Foreskin keratinocyte (primary cell): ENCODE measurements at places on chromosomes 11 and 22.

GRCh38 chr11:30902929-30903328 lies 316.8 kb upstream of the MPPED2 start:
- DNase-seq, result no peak

DNA sequence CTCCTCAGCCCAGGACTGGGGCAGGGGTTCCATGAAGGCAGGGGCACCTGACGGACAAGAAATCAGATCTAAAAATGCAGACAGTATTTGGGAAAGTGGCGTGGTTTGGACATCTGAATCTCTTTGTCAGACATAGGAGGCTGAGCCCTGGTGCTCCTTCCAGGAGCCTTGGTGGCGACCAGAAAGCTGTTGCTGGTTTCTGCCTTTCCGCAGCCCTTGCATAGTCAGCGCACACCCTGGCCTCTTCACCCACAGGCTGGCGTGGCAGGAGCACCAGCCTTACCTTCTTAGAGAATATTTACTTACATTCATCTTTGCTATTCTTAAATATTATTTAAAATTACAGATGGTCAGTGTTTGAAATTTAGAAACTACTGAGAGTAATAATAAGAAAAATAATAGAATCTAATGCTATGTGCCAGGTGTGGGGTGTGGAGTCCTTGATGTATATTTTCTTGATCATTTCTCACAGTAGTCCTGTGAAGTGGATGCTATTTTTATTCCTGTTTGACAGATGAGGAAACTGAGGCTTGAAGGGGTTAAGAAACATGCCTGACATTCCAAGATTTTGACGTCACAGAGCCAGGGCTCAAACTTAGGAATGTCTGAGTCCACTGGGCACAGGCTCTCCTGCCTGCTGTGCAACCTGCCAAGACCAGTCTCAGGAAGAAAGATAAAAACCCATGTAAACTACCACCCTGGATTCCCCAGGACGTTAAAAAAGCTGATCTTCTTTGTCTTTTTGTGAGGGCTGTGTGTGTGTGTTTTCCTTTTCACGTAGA lies 51.6 kb downstream of the TBC1D22A start:
- no peak for DNase-seq

- no peak for DNase-seq
These were observed 1.3 kb upstream of the NDUFC2 start for GRCh38 chr11:78080818-78081495.

- no peak for DNase-seq
These were observed 6.3 kb upstream of the MYO18B start for GRCh38 chr22:25735650-25736049.

DNA sequence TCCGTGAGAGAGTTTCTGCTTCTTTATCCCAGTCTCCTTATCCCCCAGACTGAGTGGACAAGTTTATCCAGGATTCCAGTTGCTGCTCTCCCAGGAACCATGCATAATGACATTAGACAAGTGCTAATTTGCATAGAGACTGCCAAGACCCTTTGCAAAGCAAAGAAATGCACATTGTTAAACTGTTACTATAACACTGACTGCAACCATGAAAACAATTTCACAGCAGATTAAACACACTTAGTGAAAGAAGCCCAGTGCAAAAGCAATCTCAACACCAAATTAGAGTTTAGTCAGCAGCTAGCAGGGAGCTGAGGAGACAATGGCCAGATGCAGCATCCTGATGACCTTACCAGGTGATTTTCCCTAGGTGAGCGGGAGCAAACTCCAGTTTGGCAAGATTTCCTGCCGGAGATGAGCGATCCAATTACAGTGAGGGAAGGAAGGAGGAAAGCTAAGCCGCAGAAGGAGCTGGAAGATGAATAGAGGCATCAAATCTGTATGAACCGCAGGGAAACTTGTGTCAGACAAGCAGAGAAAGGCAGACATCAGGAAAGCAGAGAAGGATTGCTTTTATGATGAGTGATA lies 273.8 kb upstream of the B3GAT1 start:
- DNase-seq, result no peak

DNA sequence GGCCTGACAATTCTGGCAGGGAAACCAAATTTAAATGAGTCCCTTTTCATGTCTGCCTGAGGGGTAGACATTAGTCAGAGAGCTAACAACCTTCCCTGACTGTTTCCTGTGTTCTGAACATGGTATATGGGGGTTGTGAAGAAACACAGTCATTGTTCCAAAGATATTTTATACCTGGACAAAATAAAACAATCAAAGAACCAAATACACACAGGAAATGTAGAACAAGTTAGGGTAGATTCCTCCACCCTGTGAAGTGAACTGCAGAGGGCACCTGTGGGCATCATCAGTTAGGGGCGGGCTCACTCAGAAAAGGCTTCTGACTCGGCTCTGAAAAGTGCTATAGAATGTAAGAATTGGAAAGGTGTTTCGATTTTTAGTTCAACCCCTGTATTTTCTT lies 231.9 kb upstream of the CADM1 start:
- peak; percentile 78 for DNase-seq

GRCh38 chr11:35304386-35304775 lies 115.0 kb downstream of the SLC1A2 start:
- DNase-seq, result no peak

DNA sequence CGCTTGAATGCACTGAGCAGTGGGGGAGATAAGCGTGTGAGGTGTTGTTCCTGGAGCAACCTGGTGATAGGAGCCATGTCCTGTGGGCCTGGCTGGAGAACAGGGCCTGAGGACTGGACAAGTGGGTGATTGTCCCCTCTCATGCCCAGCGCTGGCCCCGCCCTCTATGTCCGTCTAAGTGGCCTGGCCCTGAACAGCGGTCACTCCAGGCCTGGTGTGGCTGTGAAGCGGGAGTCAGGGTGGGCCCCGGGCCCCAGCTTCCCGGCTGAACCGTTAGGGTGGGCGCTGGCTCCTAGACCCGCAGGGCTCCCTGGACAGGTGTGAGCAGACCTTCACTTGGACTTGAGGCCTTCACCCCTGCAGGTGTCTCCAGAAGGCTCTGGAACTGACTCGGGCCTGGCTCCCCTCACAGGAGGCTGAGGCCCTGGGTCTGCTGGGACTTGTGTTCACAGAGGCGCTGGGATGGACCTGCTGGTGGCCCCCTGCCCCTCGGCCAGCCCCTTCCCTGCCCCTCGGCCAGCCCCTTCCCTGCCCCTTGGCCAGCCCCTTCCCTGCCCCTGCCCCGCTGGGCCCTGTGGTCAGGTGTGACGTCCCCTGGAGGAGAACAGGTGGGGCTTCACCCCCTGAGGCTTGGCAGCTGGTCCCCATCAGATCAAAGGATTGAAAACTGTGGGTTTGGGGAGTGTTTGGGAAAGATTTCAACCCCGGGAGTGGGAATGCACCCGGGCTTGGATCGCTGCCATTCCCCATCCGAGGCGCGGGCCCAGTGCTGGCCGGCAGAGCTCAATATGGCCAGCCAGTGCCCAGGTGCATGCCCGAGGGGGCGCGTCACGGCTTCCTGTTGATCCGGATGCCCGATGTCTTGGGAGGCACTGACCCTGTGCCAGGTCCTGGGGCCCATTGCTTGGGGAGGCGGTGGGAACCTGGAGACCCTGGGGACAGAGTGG lies 3.2 kb upstream of the MUC6 start:
- DNase-seq, result no peak
